MCF 10A (cell line): ENCODE measurements at places on chromosomes 2 and 18. TPM values are rescaled to one million over a fixed set of nuclear protein-coding genes. Genes with fewer than 3 reads are reported as not detected.

DNA sequence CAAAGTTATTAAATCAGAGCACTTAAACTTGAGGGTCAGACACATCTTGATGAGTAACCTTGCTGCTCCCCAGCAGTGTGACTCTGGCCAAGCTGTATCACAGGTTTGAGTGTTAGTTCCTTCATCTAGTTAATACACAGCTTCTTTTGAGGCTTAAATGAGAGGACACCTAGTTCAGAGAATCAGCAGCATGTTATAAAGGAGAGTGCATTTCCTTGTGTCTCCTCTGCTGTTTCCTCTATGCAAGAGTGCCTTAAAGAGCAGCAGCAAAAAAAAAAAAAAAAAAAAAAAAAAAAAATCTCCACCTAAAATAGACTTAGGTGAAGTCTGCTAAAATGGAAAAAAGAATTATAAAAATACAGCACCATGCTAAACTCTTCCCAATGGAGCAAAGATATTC lies 261.9 kb downstream of the TCF4 start:
- DNase-seq = no peak

DNA sequence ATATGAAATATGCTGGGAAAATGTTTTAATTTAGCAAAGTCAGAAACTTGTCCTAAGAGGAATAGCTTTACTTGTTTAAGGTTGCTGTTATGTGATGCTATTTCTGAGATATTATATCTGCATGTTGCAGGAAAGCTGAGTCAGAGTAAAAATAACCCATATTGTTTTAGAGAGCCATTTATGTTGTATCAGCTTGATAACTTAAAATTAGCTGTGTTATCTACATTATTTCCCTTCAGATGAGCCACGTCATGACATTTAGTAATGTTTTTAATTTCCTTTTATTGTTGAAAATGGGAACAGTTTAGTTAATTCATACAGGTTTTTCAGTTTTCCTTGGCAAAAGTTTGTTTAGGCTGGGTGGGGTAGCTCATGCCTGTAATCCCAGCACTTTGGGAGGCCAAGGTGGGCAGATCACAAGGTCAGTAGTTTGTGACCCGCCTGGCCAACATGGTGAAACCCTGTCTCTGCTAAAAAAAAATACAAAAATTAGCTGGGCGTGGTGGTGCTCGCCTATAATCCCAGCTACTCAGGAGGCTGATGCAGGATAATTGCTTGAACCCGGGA lies 55.8 kb downstream of the TTC27 start:
- no peak for DNase-seq

- DNase-seq = peak; percentile 56
Observed at GRCh38 chr2:120239488-120240287, 13.0 kb upstream of the RALB start.

- DNase-seq = no peak
Observed at GRCh38 chr2:97663626-97663961, 250 bp downstream of the ACTR1B start.

GRCh38 chr18:22093731-22094357 lies 75.5 kb upstream of the GATA6 start:
- no peak for DNase-seq

The SLC14A1 gene
- not detected in 2 replicates for total RNA-seq

The TP53I3 gene
- total RNA-seq = 81.8 and 99.8 TPM in 2 replicates

The RRM2 gene
- total RNA-seq = 16.5 and 41.8 TPM in 2 replicates

The CAVIN2 gene
- 14.7 and 16.4 TPM in 2 replicates for total RNA-seq
